ENCODE measurements at places on chromosomes 6 and 20. TPM values are rescaled to one million over a fixed set of nuclear protein-coding genes. Genes with fewer than 3 reads are reported as not detected.

Gene GSS
- total RNA-seq, result 48.5 TPM

DNA sequence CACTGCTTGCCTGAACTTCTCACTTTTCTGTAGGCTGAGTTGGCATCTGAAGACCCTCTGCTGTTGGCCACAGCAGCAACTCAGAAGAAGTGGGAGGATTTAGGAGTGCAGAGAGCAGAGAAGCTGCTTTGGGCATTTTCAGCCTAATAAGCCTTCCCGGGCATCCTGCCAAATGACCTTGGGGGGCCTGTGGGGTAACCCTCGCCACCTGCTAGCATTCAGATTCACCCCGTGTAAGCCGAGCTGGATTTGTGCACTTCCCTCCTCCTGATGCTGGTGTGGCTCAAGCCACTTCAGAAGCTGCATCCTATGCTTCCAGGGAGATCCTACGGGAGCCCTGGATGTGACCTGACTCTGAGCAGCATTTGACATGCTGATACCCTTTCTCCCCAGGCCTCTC lies 114.8 kb downstream of the LRFN2 start:
- no peak for DNase-seq

Gene FAM217A
- not detected for total RNA-seq

GRCh38 chr20:48287552-48288170 lies 502.4 kb upstream of the SULF2 start:
- no peak for DNase-seq

Measured in H9 (cell line).